ENCODE measurements at places on chromosomes 16 and 17.

DNA sequence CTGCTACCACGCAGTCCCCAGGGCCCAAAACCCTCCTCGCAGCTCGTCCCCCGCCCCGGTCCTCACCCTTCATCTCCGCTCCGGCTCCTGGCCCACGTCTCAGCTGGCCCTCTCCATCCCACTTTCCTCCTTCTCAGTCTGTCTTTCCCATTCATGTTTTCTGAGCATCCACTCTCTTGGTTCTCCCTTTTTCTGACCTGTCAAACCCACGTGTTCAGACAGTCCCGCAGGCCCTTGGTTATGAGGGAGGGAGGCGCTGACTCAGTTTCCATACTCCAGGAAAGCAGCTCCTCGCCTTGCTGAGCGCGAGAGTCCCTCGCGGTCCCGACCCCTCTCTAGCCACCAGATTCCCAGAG is 392 bp upstream of the HID1 start:
- DNase-seq = no peak

- no peak for DNase-seq
These were observed 80.6 kb downstream of the AMFR start for GRCh38 chr16:56344518-56345405.

- DNase-seq = no peak
These were observed 2.1 kb downstream of the NME1 start for GRCh38 chr17:51155416-51155815.

DNA sequence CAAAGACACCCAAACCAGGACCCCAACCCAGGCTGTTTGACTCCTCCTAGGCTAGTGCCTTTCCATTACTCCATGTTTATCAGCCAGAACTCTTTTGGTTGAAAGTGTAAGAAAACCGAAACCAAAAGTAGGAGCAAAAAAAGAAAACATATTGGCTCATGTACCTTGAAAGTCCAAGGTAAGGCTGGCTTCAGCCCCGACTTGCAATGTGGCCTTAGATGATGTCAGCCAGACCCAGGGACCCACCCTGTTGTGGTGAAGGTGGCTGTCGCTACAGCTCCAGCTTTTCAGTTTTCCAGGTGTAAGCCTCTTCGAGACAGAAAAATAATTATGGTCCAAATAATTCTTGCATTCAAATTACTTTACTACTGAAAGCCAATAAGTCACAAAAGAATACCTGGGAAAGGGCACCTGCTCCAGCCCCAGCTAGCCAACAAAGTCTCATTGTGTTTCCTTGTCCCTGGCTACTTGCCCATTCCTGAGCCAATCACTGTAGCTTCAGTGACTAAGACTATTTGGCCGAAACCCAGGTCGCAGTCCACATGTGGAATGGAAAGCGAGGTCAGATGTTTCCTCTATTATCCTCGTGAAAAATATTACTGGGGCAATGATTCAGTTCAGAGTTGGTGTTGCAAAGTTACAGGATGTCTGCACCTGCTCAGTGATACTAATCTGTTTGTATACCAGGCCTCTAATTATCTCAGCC is 20.7 kb downstream of the DNAH9 start:
- no peak for DNase-seq

DNA sequence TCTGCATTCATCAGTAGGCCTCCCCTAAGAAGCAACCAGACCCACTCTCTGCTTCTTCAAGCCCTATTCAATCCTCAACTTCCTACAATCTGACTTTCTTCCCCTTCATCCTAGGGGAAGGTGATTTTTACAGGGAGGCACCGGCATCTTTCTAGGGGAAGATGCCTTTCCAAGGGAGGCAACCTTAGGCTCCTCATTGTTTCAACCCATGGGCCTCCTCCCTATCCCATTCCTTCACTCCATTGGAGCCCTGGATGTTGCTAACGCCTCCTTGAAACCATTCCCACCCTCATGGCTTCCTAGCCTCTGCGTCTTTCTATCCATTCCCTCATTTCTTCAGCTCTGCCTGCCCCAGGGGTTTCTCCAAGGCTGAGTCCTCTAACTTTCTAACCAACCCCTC is 2.7 kb upstream of the CUEDC1 start:
- no peak for DNase-seq

GRCh38 chr17:15954222-15954621 is 9.3 kb downstream of the ADORA2B start:
- no peak for DNase-seq

- DNase-seq = no peak
These were observed 5.9 kb upstream of the ALKBH5 start for GRCh38 chr17:18177722-18178121.

DNA sequence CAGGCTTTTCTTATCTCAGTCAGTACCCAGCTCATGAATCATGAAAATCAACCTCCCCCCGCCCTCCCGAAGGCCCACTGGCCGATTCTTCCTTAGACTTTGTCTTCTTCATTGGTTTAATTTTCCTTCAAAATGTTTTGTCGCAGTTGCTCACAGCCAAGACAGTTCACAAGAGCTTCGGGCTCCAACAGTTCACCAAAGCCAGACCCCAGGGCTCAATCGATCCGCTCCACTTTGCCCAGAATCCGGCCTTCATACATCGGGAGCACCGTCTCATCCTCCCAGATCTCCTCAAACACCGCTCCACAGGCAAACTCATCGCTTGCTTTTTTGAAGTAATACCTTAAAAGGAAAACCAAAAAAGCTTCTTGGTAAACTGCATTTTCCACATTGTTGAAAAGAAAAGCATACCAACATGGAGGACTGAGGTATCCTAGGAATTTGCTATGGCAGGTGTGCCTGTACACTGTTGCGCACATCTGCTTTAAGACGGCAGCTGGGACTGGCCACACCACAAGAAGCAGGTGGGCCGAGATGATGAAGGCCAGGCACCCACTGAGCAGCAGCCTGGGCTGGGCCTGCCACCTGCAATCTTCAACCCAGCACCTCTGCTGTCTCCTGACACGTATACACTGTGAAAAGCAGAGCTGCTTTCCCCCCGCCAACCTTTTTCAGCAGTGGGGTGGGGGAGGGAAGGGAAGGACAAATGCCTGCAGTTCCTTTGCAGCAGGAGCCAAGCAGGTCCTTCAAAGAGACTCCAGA is 31.5 kb downstream of the AXIN2 start:
- DNase-seq = no peak

GRCh38 chr17:17539591-17539990 is 43.4 kb upstream of the RASD1 start:
- DNase-seq = no peak

GRCh38 chr17:74821655-74822334 is 37.9 kb downstream of the GRIN2C start:
- DNase-seq = no peak

DNA sequence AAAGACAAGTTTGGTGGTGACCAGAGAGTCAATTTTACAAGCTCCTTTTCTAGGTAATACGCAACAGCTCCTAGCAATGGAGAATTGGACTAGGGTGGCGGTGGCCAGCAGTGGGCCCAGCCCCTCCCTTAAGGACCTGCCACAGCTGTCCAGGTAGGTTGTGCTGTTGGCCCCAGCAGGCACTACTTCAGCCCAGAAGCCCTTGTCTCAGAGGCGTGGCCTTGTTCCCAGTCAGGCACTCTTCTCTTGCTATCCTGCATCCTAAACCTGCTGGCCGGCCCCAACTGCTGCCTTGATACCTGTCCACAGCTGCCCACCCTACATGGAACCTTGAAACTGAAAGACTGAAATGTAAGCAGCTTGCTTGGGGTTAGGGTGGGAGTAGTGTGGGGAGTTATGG is 989 bp upstream of the GALK1 start:
- DNase-seq = no peak

DNA sequence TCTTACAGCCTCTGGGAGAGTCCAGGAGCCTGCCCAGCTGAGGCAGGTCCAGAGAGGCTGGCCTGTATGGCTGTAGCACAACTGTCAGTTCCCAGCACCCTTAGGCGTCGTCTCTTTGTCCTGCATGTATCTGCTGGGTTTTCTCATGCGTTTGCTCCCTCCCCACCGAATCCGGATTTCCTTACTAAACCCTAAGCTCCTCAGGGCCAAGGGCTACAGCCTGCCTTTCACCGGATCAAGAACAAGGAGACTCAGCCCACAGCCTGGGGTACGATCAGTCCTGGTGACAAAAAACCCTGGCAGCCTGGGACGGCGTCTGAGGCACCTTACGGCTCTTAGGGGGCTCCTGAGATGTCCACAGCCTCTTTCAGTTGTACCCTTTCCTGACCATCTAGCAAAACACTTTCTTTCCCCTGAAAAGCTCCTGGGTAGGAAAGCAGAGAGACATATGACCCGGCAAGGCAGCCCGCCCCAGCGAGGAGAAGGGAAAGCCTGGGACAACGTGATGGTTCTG is 12.2 kb downstream of the HIC1 start:
- no peak for DNase-seq

DNA sequence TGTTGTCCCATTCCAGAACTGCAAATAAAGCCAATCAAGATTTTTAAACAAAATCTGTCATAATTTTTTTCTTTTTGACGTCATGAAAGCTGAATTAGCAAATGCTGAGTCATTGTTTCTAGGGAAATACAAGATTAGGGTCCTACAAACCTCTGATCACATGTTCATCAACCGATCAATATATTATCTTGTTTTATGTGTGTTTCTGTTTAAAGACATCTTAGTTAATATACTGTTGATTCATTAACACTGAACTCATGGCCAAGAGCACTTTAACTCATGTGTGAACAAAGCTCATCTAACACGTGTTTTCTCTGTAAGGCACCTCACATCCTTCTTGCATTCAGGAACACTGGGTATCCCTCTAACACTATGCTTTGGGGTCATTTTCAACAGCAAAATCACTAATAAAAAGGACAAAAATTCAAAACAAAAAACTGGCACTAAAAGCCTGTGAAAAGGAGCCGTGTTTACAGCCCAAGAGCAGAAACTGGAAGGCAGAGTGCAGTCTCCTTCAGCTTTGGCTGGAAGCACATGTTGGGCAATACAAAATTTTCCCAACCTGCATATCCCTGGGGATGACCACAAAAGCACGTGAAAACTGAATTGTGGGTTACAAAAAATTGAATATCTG is 102.5 kb downstream of the PARN start:
- DNase-seq = no peak

DNA sequence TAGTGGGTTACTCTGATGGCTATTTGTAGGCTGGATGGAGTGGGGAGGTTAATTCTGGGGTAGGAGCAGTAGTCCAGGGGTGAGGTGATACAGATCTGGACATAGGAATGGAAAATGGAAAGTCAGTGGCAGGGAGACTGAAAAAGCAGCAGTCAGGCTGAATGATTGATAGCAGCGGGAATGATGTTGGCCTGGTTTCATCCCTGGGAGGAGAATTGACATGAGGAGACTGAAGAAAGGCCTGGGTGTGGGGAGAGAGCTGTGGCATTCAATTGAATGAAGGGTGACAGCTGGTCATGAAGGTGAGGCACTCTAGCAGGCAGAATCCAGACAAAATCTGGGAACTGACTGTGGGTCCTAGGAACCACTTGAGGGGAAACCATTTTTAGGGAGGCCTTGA is 34.7 kb upstream of the CLEC18A start:
- DNase-seq = no peak

DNA sequence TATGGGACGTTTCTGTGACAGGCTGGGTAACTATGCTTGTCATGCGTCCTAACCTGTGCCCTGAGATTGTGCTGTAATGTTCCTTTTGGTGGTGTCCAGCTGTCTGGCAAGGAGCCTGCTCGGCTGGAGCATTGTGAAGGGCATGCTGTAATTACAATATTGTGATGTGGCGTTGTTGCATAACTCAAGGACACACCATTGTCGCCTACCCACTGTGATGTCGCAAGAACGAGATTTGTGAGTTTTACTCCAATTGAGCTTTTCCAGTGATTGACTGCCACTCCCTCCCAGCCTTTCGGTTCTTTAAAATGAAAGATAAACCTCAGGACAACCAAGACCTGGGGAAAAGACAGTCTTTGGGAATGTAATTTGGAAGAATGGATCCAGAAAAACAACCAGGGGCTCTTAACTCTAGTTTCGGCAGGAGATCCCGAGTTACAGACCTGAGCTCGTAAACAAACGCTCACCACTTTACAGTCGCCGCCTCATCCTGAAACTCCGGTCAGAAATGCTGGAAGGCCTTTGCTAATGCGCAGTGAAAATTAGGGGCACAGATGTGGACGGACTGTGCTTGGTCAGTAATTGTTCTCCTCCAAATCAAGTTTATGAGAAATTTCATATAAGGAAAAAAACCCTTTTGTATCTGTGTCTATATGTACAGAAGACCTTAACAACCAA is 1.3 kb downstream of the ZNF750 start:
- peak; percentile 21 for DNase-seq

- DNase-seq = no peak
These were observed 8.4 kb upstream of the ALDH3A1 start for GRCh38 chr17:19756546-19756945.

DNA sequence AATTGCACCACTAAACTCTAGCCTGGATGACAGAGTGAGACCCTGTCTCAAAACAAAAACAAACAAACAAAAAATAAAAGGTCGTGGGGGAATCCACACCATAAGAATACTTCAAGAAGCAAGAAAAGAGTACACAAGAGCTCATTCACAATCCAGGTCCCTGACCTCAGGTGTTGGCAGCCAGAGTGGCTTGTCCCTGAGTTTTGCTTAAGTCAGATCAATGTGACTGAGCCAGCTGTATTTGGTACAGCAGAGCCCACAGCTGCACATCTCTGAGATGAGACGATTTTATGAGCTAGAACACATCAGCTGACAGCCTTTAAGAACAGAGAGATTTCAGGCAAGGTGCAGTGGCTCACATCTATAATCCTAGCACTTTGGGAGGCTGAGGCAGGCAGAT is 22.4 kb downstream of the CACNG1 start:
- DNase-seq = no peak

DNA sequence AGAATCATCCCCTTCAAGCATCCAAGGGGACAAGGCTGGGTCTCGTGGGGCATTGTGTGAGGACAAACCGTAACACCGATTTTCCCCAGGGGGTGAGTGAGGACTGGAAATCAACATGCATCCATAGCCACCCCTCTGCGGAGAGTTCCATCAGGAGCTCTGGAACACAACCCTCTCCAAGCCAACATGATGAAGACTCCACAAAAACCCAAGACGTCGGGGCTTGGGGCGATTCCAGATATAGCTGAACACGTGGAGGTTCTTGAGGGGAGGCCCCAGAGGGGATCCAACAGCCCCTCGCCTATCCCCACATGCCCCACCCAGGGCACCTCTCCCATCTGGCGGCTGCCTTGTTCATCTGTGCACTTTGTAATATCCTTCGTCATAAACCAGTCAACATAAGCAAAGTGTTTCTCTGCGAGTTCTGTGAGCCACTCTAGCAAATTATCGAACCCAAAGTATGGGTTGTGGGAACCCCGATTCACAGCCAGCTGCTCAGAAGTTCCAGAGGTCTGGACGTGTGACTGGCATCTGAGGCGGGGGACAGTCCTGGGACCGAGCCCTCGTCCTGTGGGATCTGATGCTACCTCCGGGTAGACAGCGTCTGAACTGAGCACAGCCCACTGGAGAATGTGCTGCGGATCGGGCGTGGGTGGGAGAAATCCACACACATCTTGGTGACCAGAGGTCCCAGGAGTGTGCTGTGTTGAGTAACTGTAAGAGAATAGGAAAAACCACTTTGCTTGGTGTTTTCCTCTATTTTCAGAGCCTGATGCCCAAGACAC is 55.5 kb downstream of the RPH3AL start:
- no peak for DNase-seq

- no peak for DNase-seq
These were observed 669.0 kb upstream of the CA10 start for GRCh38 chr17:52827526-52827925.

Measured in bone marrow (tissue), 2 donors.